Breast epithelium (tissue), 4 donors: ENCODE measurements at places on chromosomes 3 and 15. TPM values are rescaled to one million over a fixed set of nuclear protein-coding genes. Genes with fewer than 3 reads are reported as not detected.

The PRTG gene
- 5.8 TPM for total RNA-seq

DNA sequence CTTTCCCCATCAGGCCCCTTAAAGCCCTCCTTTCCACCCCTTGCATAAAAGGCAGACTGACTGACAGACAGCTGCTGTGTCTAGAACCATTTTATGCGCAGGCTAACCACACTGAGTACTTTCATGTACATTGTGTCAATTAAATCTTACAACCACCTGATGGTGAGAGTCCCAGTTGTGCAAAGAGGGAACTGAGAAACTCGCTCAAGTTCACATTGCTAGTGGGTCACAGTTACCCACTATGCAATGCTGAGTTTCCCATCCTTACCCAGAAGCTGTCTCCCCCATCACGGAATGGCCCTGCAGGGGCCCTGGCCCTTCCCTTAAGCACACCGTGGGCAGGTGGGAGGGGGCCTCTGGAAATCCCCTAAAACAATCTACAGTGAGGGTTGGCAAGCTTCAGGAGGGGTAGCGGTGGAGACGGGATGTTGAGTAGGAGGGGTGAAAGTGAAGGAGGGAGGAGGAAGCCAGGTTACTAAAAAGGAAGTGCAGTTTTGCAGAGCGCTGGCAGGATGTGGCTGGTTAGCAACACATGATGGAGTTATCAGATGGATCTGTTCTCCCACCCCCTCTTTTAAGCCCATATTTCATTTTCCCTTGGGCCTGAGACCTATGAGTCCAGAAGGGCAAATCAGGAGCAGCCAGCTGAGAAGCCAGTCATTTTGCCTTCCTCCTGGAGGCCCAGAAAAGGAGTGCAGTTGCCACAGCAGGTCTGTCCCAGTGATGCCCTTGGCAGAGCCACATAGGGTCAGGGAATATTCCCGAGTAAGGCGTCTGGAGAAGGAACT, 30.0 kb downstream of the STARD5 start:
- DNase-seq, result no peak

The SLC22A13 gene
- 0.48 TPM for total RNA-seq

- no peak for DNase-seq
These were observed 6.5 kb downstream of the ATOSA start for GRCh38 chr15:52672661-52673060.
